ENCODE measurements at places on chromosomes 4 and X. TPM values are rescaled to one million over a fixed set of nuclear protein-coding genes. Genes with fewer than 3 reads are reported as not detected.
A peak's percentile ranks its signal among the peaks of the same experiment; 100 is the strongest.

DNA sequence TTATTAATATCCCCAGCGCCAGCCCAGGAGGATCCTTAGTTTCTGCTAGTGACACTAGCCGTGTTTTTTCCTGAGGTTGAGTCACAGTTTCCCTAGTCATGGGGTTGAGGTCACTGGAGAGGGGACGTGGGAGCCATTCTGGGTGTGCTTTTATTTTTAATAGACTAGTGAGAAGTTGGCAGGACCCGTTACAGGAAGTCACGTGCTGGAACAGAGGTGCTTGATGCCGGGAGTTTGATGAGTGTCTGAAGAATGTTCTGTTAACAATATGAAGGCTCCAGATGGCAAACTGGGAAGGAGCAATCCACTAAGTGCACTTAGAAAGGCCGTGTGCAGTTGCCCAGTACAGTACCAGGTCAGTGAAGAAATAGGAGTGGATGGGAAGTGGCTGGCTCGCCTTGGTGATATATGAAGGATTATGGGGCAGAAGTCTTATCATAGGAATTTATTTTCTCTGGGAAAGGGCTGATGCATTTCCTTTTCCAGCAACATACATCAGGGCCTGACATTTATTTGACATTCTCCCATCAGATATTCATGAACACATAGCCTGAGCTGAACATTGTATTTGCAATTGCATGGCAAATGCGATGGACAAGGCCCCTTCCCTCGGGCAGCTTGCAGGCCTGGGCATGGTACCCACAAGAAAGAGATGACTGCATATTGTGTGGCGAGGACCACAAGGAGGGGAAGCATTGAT is 291.8 kb downstream of the FBXW7 start:
- DNase-seq = peak; percentile 18

Gene RS1
- total RNA-seq = not detected

Gene MAP7D3
- total RNA-seq = 6.3 TPM

Gene IQCM
- not detected for total RNA-seq

DNA sequence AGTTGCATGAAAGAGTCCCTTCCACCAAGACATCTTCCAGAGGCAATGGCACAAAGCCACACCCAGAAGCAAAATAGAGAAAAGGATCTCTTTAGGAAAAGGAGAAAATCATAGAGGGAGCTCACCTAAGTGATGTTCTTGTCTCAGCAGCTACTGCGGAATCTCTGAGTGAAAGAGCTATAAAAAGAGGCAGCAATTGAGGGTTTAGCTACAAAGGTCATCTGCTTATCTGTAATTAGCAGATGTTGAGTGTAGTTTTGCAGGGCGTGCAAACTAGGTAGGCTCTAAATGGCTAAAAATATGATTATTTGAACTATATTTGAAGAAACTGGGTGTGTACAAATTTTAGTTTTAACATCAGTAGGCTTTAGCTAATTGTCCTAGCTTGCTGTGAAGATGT is 276.0 kb downstream of the HS3ST1 start:
- no peak for DNase-seq

DNA sequence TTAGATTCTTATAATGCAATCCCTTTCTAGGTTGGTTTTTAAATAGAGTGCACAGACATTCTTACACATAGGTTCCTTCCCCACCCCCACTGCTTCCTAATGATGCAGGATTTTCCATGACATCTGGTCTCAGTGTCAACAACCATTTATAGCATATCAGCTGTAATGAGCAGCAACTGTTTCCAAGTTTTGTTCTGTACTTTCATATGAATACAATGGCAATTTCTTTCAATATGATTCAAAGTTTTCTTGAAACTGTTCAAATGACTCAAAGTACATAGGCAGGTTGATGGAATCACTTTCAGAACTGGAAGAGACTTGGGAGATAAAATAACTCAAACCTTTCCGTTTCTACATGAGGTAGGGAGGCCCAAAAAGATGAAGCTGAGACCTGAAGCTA is 220.7 kb downstream of the CAMK2D start:
- no peak for DNase-seq

- no peak for DNase-seq
These were observed 131.1 kb downstream of the GPC3 start for GRCh38 chrX:133854290-133854689.

- DNase-seq = no peak
These were observed 12.3 kb upstream of the ENOX2 start for GRCh38 chrX:130915302-130915701.

Gene FRMD7
- 0.12 TPM for total RNA-seq

Gene RHOXF2
- total RNA-seq = not detected

Gene DAPP1
- total RNA-seq = 23.3 TPM
